ENCODE measurements at places on chromosomes 2 and 18.

GRCh38 chr2:38505779-38506178, 96.9 kb downstream of the HNRNPLL start:
- peak; percentile 37 for DNase-seq

DNA sequence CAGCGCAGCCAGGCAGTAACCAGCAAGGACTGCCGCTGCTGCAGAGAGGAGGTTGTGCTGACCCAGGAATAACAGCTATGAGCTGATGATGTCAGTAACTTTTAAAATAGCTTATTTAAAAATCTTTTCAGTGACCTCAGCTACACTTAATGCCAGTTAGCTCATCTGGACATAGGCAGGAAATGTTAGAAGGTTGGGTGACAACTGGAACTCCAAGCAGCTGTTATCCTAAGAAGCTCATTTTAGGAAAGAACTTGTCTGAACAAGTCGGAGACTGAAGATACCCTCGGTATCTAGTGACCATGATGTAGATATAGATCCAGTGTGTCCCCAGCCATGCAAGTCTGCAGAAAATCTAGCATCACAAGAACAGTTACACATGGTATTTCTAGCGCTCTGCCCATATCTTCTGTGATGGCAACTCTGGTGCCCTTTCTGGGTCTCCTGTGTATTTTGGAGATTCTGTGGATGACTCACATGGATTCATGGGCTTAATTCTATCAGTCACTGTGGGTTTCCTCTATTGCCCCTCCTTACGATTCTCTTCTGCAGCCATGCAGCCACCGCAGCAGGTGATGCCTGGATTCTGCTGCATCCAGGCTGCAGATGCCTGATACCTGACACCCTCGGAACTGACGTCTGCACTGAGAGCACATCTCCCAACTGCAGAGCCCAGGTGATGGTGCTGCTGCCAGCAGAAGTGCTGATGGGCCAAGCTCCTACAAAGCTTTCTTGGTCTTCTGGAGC, 19.8 kb upstream of the PLEK start:
- DNase-seq = no peak

- DNase-seq = no peak
Observed at GRCh38 chr18:32542221-32542798, 71.6 kb upstream of the GAREM1 start.

DNA sequence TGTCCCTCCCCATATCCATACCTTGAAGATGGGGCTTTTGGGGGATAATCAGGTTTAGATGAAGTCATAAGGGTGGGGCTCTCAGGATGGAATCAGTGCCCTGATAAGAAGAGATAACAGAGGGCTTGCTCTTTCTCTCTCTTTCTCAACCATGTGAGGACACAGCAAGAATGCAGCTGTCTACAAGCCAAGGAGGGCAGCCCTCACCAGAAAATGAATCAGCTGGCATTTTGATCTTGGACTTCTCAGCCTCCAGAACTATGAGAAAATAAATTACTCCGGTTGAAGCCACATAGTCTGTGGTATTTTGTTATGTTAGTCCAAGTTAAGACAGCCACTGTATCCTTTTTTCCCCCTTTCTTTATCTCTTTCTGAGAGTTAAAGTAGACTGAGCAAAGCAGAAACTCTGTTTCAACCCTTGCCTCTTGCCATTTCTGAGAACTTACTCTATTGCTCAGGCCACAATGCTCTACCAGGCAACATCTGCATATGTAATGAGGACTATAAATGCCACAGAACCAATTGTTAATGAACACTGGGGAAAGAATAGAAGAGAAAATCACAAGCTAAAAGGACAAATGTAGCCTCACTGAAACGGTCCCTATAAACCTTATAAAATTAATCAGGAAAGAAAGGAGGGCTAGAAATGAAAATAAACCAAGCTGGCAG, 56.9 kb downstream of the SRBD1 start:
- DNase-seq = no peak

DNA sequence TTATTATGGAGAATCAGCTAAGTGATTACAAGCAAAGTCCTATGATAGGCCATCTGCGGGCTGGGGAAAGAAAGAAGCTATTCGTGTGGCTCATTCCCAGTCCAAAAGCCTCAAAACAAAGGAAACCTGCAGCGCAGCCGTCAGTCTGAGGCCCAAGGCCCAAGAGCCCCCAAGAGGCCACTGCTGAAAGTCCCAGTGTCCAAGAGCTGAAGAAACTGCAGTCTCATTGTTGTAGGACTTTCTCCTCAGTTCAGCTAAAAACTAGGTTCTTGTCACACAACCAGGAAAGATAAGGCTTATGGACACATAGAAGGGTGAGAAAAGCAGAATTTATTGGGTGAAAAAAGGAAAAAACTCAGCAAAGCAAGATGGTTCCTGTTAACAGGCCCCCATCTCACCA, 143.2 kb downstream of the RHBDD1 start:
- DNase-seq = no peak

DNA sequence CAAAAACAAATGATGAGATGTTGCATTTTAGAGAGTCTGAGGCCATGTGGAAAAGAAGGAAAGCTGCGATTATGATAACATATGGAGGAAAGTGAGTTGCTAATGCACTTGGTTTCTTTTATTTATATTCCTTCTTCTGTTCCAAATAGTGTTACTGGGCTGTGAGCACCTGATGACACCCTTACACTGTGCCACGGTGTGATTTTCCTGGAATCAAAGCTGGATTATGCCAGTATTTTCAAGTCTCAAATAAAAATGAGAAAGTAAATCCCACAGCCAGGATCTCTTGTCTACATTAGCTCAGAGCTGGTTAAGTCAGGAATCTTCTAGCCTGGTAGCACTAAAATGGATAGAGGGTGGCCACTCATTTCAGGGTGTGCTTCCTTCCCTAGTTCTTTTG, 670.8 kb downstream of the TDRD15 start:
- no peak for DNase-seq

DNA sequence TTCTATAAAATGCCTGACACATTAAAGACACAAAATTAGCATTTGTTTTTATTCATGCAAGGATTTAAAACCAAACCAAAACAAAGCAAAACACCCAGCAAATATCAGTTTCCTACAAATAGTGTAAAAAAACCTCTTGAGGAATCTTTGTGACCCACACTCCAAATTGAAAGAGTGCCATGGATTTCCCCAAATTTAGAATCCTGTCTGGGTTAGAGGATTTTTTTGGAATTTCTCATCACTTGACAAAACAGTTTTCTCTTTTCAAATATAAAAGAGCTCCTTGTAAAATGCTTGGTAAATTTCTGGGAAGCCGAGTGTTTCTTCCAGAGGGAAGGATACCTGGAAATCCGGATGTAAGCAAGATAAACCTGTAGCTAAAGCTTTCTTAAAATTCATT, 1.7 kb upstream of the FN1 start:
- DNase-seq = no peak

GRCh38 chr18:51778115-51778514, 561.9 kb upstream of the DCC start:
- DNase-seq = no peak

GRCh38 chr2:11808016-11808400, 61.6 kb downstream of the LPIN1 start:
- DNase-seq = no peak

DNA sequence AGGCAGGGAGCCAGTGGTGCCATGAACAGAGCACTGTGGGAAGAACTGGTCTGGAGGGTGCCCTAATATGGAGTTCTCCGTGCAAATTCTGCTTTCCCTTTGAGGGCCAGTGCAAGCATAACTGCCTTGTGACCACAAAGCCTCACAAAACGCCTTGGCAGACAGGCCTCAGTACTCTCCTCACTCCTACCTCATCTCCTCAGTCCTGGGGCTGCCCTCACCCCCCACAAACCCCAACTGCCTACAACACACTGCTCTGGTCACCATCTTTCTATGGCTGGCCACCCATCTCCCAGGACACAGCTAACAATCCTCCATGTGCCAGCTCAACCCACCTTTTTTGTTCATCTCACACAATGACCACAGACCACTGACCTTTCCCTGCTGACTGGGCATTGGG, 8.9 kb downstream of the COX5B start:
- no peak for DNase-seq

GRCh38 chr2:181058378-181059269, 78.2 kb downstream of the UBE2E3 start:
- peak; percentile 26 for DNase-seq

GRCh38 chr18:24076950-24077349, 61.9 kb upstream of the CABYR start:
- no peak for DNase-seq

DNA sequence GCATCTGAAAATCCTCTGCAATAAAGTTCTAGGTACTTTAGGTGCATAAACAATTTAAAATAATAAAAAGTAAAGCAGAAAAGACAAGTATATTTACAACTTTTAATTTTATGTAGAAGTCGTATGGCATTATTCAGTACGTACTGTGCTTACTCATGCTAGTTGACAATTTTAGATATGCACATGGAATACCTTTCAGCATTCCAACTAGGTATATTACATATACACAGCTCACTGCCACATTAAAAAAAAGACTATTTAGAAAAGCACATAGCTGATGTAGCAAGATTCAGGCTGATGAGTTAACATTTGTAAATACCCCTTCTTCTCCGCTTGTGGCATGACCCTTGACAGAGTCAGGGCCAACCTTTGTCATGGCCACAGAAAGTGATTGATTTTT, 171.2 kb downstream of the FBXO15 start:
- no peak for DNase-seq

DNA sequence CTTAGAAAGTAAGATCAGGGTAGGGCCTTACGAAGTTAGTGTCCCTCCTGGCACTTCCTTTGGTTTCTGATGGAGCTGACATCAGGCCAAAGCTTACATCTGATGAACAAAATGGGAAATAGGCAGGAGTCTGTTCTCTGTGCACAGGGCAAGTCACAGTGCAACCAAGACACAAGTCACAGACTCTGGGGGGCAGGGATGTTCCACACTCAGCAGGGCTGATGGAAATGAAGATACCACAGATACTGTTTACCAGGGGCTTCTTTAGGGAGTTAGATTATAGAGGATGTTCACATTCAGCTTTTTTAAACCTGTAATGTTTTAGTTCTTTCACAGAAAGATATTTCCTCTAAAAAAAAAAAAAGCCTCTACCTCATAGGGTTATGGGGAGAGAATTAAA, 106.2 kb upstream of the EPC2 start:
- DNase-seq = no peak

DNA sequence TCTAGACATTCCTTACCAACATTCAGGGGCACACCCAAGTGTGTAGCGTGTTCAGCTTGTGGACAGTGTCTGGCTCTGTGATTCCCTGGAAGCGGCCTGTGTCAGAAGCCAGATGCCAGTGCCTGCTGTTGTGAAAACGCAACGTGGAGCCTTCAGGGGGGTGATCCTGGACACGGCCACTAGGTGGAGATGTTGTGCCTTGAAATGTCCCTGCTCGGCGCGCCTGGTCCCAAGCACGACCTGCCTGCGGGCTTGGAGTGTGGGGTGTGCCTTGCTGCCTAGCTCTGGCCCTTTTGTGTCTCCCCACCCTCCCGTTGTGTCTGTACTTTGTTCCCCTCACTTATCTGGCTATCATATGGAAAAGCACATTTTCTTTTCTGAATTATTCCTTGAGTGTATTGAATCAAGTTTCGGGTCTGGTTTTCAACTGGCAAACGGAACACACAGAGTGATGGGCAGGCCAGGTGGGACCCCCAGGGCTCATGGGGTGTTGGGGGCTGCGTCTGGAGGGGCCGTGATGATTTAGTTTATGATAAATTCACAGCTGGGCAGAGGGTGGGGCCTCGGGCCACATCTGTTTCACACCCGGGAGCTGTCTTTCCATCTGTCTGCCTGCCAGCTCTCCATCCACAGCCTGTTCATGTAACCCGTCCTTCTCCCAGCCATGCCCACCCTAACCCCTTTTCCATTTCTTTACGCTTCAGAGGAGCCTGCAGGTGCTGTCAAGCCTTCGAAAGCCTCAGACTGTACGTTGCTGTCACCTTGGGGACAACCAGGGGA, 95.5 kb downstream of the DYSF start:
- DNase-seq = peak; percentile 68

DNA sequence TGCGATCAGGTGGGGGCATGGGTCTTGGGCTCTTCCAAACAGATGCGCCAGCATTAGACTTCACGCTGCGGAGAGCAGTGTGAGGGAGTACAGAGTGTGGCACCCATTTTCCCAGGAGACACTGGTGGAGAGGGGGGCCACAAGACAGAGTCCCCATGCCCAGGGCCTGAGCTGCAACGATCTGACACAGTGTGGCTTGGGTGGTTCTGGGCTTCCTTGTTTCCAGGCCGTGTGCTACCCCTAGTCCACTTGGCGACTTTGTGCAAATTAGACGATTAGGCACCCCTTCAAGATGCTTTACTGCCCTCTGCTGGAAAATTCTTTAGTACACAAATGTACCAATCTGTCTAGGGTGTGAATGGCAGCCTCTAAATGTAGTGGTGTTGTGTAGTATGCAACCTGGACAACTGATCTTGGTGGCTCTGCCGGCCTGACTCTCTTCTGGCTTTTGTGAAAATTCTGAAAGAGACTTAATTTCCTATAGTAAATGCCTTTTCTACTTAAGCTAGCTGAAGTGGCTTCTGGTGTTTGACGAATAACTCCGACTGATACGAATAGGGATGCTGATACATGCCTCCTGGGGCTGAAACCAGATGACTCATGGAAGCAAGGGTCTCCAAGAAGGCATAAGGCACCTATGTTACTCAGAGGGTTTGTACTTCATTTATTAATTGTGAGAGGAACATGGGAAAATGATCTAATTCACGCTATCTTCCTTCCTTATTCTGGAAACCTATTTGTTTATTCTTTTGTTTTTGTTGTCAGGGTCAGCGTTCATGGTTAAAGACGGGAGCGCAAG, 92.3 kb upstream of the SMAD2 start:
- DNase-seq = peak; percentile 62

DNA sequence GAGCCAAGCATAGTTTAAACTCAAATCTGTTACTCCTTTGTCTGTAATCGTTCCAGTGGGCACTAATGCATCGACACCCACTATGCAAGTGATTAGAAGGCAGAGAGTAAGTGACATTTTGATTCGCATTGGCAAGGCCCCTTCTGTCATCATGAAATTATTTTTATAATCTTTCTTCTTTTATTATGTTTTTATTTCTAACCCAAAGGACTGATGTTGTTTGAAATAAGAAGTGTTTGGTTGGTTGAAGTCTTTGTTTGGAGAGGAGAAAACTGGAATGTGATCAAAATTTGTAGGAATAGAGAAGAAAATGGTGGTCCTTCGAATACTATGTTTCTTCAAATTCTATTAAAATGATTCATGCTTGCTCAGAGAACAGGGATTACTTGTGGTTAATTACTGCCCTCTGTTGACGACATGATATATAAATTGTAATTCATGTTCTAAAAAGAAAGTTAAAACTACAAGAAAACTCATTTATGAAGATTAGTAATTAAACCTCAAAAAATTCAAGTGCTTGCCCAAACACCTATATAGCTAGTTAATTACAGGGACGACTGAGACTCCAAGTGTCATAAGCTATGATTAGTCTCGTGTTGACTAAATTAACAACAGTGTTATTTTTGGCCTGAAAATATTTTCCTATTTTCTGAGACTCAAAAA, 26.4 kb upstream of the TFPI start:
- peak; percentile 40 for DNase-seq

Measured in Daoy (cell line).